Activated CD4-positive, CD25-positive, alpha-beta regulatory T cell treated with anti-CD3 and anti-CD28 coated beads, Interleukin-2, amount 50 U/mL, for 72 hours (primary cell): ENCODE measurements at places on chromosomes 6 and 20.
A peak's percentile ranks its signal among the peaks of the same experiment; 100 is the strongest.

DNA sequence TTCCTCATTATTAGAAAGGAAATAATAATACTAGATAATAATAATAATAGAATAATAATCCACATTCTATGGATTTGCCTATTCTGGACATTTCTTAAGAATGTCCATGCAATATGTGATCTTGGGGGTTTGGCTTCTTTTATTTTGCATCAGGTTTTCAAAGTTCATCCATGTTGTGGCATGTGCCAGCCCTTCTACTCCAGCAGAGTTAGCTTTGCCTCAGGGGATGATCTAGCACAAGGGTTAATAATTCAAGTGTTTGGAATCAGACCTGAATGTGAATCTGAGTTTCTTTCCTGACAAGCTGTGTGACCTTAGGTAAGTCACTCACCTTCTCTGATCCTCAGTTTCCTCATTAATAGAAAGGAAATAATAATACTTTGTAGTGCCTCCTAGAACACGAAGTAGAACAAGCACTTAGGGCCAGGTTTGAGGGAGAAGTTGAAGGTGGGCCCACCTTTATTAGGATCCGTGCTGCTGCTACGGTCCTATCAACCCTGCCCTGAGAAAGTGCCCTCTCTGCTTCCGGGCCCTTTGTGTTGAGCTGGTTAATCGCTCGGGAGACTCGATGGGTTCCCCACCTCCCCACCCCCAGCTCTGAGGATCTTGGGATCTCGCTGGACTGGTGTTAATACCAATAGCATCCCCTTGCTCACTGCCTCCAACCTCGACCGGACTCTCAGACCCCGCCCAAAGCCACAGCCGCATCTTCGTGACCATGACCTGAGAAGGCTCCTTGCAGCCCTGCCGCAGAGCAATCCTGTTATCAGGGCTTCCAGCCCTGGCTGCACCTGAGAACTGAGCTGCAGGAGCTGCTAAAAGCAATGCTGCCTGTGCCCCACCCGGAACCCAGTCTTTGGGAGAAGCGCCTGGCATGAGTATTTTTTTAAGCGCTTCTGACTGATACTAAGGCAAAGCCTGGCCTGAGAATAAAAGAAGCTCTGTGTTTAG lies 26.9 kb downstream of the RBM38 start:
- DNase-seq, result no peak

DNA sequence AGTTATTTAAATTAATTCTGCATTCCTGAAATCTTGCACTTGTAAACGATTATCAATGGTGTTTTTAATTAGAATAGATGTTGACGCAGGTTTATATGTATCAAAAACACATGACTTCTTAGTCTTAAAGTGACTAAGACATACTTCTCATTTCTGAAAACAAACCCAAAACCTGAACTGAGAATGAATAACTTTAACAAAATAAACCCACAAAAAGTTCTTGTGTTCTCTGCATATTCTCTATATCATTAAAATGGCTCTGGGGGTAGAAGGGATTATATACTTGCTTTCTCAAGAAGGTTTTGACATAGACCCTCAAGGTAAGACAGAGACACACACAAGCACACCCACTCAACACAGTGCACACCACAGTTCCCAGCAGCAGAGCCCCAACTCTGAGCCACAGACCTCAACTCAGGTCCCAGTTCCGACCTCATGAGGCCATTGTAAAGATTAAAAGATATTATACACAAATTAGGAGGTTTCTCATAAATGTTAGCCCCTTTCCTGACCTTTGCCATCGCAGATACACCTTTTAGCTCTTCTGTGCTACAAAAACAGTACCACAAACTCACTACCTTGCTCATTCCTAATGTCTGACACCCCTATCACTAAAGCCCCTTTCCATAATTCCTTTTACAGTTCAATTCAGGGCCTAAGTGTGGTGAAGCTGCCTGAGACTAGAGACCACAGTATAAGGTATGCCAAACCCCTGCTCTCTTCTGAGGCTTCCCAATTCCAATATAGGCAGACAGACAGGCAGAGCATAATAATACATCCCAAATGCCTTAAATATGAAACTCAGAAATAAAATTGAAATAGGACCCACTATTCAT lies 267.8 kb downstream of the PTPRK start:
- DNase-seq, result no peak

DNA sequence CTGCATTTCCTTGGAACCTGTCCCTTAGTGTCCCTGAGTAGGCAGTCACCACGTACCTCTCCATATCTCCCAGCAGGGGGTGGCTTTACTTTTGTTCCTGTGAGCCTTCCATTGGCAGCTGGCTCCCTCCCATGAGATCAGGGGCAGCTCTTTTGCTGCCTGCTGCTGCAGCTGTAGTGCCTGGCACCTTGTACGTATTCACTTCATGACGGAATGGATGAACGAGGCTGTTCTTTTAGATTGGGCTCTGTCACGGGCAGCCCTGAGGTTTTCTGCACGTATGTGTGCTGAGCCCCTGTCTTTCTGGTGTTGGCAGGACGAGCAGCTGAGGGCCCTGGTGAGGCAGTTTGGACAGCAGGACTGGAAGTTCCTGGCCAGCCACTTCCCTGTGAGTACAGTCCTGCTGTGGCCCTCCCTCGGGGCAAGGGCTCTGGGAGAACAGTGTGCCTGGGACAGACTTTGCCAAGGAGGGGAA lies 14.6 kb downstream of the MYBL2 start:
- DNase-seq, result no peak

DNA sequence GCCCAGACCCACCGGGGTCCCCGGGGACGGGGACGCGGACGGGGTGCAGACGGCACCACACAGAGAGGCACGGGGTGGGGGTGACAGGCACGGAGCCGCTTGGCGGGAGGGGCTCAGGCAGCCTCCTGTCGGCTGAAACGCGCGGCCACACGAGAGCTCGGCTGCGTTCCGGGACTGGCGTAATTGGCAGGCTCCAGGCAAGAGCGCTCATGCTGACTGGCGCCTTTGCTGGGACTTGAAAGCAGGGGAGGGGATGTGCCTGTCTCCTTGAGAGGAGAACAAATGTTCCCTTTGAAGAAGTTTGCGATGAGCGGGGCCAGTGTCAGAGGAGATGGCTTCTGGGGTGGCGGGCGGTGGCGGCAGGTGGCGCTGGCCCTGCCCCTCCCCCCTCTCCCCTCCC lies 25.8 kb downstream of the BHLHE23 start:
- no peak for DNase-seq

GRCh38 chr20:10731190-10731965 lies 57.6 kb upstream of the JAG1 start:
- DNase-seq, result no peak

- DNase-seq, result no peak
Observed at GRCh38 chr6:36967301-36967700, 12.8 kb downstream of the PI16 start.

- DNase-seq, result peak; percentile 52
Observed at GRCh38 chr6:32192608-32193039, at the start of gene GPSM3. TSS of gene GPSM3 (minus strand) at chr6:32192643. CDS start at chr6:32192513, 130 bp downstream.
